Amniotic epithelial cell (primary cell): ENCODE measurements at places on chromosomes 4 and X.

DNA sequence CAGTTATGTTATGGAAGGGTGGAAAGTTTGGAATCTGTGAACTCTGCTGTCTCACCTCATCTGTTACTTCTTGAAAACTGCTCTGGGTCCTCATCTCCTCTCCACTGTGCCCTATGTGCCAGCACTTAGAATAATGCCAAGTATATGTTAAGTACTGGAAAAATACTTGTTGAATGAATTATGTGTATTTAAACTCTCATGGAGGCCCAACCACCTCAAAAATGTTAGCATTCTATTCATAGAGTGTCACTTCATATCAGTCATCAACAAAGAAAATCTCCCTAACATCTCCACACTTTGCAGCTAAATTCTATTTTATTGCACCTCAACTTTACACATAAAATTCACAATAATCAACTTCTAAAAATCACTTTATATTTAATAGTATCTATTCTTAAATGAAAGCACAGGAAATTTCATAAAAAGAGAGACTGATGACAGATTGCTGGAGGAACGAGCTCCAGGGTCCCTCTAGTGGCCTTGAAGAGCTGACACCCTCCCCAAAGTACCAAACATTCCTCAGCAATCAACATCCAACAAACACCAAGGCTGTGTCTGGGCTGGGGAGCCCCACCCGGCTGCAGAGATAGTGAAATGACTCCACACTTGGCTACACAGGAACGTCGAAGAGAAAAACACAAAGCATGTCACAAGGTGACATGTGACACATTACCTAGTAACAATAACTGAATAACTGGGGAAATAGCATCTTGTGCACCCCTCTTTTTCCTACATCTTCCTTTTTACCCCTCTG, 45.8 kb downstream of the SLC39A8 start:
- peak; percentile 50 for DNase-seq

DNA sequence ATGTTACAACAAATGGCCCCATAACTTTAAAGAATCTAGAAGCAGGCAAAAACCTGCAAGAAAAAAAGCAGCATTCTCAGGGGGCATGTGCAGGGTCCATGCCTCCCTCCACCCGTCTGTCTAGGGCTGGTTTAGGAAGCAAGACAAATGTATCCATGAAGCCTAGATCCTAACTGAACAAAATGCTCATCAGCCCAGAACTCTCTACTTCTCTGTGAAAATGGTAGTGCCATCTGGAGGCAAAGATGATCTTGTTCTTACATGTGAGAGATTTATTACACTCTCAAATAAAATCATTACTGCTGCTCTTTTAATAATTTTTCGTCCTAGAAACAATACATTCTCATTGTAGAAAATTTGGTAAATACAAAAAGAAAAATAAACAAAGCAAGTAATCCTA, 26.7 kb downstream of the NR3C2 start:
- DNase-seq = peak; percentile 4

DNA sequence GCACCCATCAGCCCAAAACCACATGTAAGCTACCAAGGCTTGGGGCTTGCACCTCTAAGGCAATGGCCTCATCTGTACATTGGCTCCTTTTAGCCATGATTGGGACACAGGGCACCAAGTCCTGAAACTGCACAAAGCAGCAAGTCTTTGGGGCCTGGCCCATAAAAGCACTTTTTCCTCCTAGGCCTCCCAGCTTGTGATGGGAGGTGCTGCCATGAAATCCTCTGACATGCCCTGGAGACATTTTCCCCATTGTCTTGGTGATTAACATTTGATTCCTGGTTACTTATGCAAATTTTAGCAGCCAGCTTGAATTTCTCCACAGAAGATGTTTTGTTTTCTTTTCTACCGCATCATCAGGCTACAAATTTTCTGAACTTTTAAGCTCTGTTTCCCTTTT, 58.5 kb upstream of the PABPC4L start:
- DNase-seq = no peak

DNA sequence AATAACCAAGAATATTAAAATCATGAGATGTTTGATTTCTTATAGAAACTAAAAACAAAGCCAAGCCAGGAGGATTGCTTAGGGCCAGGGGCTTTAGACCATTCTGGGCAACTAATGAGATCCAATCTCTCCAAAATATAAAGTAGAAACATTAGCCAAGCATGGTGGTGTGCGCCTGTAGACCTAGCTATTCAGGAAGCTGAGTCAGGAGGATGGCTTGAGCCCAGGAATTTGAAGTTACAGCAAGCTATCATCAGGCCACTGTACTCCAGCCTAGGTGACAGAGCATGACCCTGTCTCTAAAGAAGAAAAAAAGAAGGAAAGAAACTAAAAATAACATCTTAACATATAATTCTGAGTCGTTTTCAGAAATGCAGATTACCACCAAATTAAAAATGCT, 96.7 kb downstream of the NAF1 start:
- DNase-seq = no peak

DNA sequence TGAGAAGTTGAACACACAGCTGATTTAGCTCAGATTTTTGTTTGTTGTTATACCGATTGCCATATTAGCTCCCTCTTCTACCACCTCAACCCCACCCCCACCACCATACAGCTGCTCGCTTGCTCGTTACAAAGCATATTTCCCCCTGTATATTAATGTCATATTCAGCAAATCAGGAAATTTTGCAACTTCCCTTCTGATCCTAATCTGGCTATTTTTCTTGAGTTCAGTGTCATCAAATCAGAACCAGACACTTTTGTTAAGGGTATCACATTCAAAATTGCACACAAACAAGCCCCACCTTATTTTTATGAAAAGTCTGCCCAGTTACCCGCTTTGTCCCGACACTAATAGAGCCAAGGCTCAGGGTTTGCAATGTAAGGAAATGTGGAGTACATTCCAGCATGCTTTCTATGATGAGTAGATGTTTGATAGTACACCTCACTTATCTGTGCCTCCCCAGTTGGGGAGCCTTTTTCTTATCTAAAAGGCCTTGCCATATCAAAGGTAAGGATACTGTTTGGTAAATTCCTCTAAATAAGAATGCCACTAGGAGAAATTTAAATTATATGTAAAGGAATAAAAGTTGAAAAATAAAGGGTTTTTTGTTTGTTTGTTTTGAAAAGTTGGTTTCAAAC, 212.2 kb downstream of the CBR4 start:
- DNase-seq = no peak

DNA sequence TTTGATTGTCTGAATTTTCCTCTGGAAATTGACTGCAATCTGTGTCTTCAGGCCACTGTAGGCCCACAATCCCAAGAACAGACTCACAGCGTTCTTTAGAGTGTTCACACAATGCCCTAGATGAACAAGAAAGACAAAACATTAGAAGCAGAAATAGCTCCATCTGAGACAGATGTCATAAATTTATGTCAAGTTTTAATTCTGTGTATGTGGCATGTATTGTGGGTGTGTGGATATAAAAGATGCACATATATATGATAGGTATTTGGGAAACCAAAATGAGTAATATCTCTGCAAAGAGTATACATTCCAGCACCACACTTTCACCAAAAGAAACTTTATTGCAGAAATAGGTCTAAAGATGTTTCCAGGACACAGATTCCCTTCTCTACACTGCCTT, 176.1 kb downstream of the CORIN start:
- DNase-seq = no peak

- no peak for DNase-seq
Measured at GRCh38 chr4:184641451-184641850, 7.8 kb downstream of the CASP3 start.

- no peak for DNase-seq
Measured at GRCh38 chr4:156303708-156304107, 350.0 kb upstream of the CTSO start.

DNA sequence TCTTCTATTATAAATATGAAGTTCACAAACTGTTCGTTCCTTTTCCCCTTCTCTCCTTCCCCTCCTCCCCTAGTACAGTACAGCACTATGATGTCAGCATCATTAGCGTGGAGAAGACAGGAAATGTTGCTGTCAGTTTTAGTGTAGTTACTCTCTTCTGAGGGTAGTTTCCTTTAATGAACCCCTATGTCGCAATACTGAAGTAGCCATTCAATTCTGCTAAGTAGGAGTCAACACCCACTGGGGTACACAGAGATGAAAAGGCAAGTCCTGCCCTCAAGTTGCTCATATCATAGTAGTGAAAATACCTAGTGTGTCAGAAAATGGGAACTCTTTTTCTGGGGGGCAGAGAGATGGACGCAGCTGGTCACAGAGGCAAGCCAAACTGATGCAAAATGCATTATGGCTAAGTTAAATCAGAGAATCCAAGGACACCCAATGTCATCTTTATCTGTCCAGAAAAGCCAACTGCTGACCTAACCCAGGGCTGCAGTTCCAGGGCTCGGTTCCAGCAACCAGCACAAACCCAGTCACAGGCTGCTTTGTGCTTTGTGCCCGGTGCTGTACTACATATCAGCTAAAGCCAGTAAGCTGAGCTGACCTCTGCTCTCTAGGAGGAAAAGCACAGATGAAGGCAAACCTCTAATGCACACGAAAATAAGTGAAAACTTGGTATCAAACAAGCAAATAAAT, 31.5 kb downstream of the GRIA3 start:
- DNase-seq = no peak

DNA sequence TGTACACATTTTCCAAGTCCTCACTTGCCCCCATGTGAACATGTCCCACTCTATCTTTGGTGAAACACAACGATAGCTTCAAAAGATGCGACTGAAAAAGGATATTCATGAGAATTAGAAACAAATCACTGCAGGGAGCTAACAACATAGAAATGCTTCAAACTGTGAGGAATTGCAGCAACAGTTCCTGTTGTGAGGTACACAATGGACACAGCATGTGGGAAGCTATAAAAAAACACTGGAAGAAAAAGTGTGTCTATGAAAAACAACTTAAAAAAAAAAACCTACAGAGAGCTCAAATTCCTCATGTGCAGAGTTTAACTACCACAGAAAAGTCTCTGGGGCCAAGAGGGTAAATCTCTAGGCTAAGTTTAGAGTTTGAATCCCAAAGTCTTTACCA, 51.6 kb upstream of the BLTP1 start:
- no peak for DNase-seq

GRCh38 chrX:72526534-72527508, 45.8 kb downstream of the HDAC8 start:
- peak; percentile 79 for DNase-seq

DNA sequence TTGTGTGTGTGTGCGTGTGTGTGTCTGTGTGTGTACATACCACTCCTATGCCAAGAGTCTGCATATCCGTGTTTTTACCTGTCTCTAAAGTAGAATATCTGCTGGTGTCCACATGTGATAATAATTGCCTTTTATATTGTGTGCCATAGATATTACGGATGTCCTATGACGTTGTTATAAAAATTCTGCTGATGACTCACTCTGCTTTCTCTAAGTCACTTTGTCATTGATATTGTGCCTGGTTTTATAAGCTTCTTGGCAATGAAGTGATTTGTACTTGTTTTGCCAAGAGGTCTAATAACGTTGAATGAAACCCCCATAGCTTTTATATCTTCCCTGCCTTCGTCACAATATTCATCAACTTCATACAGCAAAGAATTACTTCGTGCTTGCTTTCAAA, 102.6 kb upstream of the C1GALT1C1 start:
- no peak for DNase-seq

DNA sequence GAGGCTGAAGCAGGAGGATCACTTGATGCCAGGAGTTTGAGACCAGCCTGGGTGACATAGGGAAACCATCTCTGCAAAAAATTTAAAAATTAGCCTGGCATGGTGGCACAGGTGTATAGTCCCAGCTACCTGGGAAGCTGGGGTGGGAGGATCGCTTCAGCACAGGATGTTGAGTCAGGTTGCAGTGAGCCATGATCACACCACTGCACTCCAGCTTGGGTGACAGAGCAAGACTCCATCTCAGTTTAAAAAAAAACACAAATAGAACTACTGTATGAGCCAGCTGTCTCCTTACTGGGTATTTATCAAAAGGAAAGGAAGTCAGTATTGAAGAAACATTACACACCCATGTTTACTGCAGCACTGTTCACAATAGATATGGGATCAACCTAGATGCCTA, 138.7 kb downstream of the RAP1GDS1 start:
- no peak for DNase-seq

DNA sequence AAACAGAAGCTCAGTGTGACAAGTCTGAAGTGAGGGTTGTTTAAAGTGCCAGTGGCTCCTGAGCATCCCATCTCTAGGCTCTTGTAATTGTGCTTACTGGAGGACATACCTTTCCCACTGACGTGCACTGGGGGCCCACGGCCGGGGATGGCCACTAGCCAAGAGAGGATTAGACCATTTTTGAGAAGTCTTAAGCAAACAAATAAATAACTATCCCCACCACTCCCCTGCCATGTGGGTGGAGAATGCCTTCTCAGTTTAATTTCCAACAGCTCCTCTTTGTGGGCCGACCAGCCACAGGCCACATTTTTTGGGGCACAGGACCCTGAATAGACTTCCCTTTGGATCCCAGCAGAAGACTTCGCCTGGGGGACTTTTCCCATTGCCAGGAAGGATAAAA, 125.0 kb upstream of the MSX1 start:
- DNase-seq = no peak

GRCh38 chr4:1511441-1512041, 105.3 kb upstream of the NKX1-1 start:
- DNase-seq = peak; percentile 93

- DNase-seq = no peak
Measured at GRCh38 chrX:117959045-117959444, 157.6 kb downstream of the KLHL13 start.

- peak; percentile 72 for DNase-seq
Measured at GRCh38 chr4:39970671-39971640, 6.8 kb downstream of the PDS5A start.

GRCh38 chr4:123553279-123553678, 156.7 kb downstream of the SPRY1 start:
- DNase-seq = no peak

GRCh38 chrX:127732709-127733108, 319.5 kb downstream of the ACTRT1 start:
- DNase-seq = no peak

DNA sequence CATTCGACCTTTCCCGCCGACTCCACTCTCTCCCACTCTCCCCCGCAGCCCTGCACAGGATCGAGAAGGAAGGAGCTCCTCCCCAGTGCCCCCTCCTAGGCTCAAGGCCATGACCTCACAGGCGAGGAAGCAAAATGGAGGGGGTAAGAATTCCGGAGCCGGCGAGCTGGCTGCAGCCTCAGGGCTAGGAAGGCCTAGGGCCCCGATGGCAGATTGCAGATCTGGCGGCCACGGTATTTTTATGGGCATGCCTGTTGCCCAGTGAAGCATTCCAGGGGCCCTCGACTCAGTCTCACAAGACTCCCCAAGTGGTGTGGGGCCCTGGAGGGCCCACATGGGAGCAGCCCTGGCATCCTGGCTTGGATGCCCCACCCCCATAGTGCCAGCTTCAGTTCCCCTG, 942 bp upstream of the L1CAM start:
- no peak for DNase-seq

DNA sequence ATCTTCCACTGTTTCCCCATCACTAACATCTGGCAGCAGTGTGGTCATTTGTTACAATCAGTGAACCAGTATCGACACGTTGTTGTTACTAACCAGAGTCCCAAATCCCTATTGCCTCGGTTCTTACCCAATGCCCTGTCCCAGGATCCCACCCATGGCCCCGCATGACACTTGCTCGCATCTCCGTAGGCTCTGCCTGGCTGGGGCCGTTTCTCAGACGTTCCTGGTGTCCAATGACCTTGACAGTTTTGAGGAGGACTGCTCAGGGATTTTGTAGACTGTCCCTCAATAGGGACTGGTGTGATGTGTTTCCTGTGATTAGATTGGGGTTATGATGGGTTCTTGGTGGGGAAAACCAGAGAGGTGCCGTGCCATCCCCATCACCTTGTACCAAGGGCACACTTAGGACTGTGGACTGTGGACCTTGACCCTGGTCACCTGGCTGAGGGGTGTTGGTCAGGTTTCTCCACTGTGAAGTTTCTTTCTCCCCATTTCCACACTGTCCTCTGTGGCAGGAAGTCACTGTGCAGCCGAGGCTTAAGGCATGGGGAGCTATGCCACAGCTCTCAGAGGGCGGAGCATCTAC, 108.4 kb downstream of the ADRA2C start:
- no peak for DNase-seq
